ENCODE measurements at places on chromosomes 5 and 9.

DNA sequence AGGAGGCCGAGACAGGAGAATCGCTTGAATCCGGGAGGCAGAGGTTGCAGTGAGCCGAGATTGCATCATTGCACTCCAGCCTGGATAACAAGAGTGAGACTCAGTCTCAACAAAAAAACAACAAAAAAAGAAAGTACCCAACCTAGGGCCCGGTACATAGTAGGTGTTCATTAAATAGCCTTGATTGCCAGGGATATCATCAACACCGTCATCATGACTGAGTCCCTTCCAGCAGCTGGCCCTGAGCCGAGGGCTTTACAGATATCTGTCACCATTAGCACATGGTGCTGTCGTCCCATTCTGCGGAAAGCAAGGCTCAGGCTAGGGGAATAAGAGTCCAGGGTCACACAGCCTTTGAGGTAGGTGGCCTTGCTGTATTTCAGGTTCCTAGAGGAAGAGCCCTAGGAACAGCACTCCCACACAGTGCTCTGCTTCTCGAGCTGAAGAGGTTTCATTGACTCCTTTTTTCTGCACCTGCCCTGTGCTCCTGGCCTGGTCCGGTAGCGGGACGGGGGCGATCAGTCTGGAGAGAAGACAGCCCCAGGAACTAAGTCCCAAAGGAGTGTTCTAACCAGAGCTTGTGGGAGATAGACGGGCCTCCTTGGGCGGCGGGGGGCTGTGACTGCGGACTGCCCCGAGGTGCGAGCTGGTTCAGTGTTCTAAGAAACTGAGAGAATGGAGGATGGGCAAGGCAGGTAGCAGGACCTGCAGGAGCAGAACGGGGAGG is 48.2 kb downstream of the CXXC5 start:
- DNase-seq, result no peak

GRCh38 chr5:167790462-167791260 is 500.8 kb upstream of the WWC1 start:
- no peak for DNase-seq

GRCh38 chr5:125668884-125669283 is 754.3 kb upstream of the GRAMD2B start:
- no peak for DNase-seq

GRCh38 chr9:98193336-98193944 is 1.0 kb upstream of the CORO2A start:
- no peak for DNase-seq

GRCh38 chr9:95753762-95754465 is 121.6 kb upstream of the ERCC6L2 start:
- no peak for DNase-seq

GRCh38 chr9:87657190-87657589 is 68.7 kb upstream of the CTSL start:
- DNase-seq, result no peak

DNA sequence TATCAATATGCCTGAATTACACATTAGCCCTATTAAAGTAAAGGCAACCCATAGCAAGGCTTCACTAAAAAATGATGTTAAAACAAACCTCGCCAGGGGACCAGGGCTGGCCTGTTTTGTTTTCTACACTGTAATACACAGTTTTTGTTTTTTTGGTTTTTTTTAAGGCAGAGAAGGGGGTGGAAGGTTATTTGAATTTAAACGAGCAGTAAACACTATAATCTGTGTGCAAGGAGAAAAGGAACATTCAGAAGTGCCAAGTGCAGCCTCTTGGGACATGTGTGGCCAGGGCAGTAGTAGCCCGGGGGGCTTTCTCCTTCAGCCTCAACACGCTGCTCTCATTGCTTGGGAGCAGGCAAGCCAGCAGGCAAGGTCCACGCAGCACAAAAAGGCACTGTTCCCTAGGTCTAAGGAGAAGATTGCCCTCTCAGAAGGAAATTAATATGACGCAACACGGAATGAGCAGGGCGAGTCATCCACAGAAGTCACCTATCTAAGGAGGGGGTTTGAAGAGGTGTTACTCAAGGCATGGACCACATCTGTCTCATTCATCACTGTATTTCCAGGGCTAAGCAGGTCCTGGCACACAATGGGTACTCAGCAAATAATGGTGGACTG is 16.2 kb downstream of the SIL1 start:
- no peak for DNase-seq

GRCh38 chr5:18321262-18321942 is 687.1 kb downstream of the TAF11L14 start:
- no peak for DNase-seq

DNA sequence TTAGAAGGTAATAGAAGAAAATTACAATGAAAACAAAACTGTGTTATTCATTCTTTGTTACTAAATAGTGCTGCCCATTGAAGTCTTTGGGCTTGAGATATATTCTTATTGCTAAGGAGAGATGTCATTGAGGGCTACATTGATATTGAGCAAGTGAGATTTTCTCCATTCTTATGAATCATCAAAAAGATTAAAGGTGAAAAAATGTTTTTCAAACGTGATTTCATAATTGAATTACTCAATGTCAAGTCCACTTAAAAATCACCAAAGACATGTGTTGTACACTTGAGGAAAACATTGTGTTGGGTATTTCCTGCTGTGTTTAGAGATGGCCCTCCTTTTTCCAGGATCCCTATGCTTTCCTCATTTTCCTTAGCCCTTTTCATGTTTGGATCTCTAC is 448.1 kb downstream of the NFIB start:
- DNase-seq, result no peak

GRCh38 chr5:146101646-146102045 is 3.7 kb downstream of the PLAC8L1 start:
- no peak for DNase-seq

- no peak for DNase-seq
Measured at GRCh38 chr9:88776717-88777497, 214.4 kb upstream of the S1PR3 start.

- DNase-seq, result no peak
Measured at GRCh38 chr5:98568336-98568735, 205.1 kb upstream of the RGMB start.

DNA sequence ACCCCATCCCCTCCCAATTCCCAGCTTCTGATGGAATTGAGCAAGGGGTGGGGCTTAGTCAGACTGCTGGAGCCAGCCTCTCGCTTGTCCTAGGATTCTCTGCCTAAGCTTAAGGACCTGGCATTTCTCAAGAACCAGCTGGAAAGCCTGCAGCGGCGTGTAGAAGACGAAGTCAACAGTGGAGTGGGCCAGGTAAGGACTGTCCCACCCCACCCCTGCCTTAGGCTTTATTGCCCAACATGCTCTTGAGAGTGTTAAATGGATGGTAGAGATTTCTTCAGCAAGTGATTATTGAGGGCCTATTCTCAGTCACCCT is 1.1 kb downstream of the SLC35A4 start:
- DNase-seq, result no peak

DNA sequence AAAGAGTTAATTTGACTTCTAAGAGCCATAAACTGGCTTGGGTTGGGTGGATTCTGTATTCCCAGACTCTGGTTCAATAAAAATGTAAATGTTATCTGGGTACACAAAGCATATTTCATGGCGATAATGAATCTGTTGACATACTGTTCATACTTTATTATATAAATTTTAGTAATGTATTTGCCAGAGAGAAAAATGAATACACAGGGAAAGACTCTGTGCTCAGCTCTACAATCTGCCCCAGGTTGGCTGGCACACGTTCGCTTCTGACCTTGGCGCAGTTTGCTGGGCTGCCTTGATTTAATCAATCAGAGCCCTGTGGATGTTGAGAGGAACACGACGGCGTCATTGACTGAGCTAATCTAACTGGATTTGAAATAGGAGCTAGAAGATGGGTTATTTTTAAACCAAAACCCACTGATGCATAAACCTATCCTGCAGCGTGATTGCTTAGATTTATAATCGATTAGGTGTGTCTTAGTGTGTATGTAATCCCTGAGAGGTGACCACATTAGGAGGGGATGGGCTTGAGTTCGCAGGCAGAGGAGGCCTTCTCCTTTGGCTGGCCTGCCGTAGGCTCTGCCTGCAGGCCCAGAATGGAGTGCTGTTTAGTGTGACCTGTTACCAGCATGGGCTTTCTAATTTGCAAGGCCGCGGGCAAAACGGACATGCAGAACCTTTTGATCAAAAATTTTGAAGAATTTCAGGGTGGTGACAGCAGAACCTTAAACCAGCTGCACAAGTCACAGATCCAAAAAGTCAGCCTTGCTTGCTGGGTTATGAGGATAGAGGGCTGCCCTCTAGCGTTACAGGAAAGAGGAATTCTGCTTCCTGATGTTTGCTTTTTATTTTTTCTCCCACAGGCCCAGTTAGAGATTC is 3.9 kb upstream of the ADCY2 start:
- no peak for DNase-seq

DNA sequence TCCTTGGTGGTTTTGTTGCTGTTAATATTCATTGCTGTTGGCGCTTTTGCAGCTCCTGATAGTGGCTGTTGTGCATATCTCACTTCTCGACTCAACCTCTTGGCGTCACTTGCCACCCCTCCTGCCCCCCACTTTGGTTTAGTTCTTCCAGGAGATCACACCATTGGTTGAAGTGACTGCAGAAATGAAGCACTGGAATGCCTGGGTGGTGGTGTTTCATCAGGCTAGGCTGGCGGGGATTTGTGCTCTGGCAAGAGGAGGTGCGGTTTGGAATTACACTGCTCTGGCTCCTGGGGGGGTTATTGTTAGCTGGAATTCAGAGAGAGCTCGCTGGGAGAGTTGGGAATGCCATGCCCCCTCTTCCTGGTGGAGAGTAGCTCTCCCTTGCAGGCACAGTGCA is 11.5 kb downstream of the PRRC2B start:
- DNase-seq, result no peak

GRCh38 chr5:168285696-168286095 is 5.7 kb upstream of the WWC1 start:
- no peak for DNase-seq

GRCh38 chr5:74272024-74272775 is 368.3 kb downstream of the ENC1 start:
- DNase-seq, result no peak

DNA sequence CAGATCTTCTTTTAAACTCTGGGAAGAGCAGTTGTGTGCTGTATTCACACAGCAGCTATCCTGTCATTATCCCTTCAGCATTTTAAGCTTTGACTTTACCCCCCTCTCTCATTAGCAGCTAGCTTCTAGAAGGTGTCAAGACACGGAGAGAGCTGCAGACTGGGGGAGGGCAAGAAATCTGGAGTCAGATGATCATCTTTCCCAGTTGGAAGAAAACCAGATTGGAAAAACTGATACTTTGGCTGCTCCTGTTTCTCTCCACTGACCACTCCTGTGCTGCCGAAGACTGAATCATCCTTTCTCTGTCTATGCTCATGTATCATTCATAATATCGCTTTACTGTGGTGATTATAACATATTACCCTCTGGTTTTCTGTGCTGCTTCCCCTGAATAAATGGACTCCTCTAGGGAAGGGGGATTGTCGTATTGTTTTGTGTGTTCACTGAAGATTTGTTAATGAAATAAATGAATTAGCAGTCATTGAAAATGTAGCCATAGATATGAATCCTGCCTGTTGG is 75.1 kb downstream of the SH3GL2 start:
- DNase-seq, result no peak

GRCh38 chr5:14445576-14446290 is 135.9 kb upstream of the OTULINL start:
- no peak for DNase-seq

GRCh38 chr9:91101611-91102168 is 260.0 kb downstream of the AUH start:
- peak; percentile 51 for DNase-seq

DNA sequence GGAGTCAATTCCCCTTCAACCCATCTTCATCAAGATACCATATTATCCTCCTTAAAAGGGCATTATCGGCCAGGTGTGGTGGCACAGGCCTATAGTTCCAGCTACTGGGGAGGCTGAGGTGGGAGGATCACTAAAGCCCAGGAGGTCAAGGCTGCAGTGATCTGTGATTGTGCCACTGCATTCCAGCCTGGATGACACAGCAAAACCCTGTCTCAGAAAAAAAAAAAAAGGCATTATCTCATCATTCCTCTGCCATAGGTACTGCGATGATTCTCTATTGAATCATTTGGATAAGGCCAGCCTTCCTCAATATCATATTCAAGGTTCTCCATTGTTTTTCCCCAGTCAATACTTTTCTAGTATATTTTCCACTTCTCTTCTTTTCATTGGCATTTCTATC is 39.2 kb upstream of the RAB3C start:
- no peak for DNase-seq

GRCh38 chr5:35003018-35003957 is 44.5 kb downstream of the AGXT2 start:
- DNase-seq, result peak; percentile 22

GRCh38 chr9:98795970-98796363 is 388 bp downstream of the ANKS6 start:
- no peak for DNase-seq

GRCh38 chr9:35791297-35791921 is at the start of gene NPR2:
TSS of gene NPR2 (plus strand) at chr9:35791591. CDS start at chr9:35792409, 818 bp downstream.
- no peak for DNase-seq

- DNase-seq, result no peak
Measured at GRCh38 chr5:29001666-29002065, 1963.3 kb upstream of the CDH9 start.

DNA sequence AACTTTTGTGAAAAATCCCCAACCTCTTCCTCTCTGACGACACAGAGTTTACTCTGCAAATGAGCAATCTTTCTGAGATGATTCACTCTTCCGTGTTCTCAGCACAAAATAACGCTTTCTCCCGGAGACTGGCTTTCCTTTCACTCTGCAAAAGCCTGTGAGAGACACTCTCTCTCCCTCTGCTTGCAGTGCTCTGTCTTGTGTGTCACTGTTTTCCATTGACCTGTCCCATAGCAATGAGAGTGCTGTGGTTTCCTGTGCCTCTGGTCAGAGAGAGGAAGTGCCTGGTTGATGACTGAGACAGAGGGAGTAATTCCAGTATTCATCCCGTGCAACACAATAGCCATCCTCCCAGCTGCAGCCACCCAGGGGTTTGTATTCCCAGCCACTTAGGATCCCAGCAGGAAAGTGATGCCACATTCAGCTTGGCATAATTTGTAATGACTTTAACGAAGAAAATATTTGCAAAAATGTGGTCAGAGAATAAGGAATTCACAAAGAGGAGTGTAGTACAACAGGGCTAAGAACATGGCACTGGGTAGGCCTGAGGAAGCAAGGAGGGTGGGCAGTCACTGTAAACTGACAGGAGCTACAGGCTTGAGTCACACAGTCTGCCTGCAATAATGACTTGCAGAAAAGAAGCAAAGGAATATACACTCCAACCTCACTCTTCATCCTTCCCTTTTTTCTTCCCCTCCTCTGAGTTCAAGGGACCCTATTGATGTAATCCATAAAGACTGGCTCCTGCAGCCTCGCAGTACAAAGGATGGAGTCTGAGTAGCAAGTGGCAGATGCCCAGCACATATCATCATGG is 463.5 kb upstream of the RGMB start:
- DNase-seq, result peak; percentile 13

DNA sequence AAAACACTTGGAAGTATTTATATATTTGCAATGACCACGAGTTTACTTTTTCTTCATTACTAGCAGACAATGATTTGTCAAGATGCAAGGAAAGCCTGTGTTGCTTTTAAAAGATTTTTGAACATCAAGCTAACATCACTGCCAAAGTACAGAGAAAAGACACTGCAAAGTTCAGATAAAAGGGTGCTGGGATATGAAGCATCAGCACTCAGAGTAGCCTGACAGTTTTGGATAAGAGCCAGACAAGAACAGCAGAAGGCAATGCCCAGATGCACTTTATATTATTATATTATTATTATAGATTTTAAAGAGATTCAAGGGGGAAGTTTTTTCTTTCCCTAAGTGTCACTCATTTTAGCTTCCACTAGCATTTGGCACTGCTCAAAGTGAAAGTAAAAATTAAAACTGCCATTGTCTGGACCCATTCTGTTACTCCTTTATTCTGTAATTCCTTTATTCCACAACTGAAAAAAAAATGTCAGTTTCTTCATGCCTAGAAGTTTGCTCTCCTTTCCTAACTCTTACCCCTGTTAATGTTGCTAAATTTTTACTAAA is 240.6 kb downstream of the EFNA5 start:
- DNase-seq, result no peak

- peak; percentile 23 for DNase-seq
Measured at GRCh38 chr9:135907006-135907430, 328 bp downstream of the CAMSAP1 start.

Data from CD4-positive, CD25-positive, alpha-beta regulatory T cell (primary cell).